ENCODE measurements at places on chromosomes 12 and 14. TPM values are rescaled to one million over a fixed set of nuclear protein-coding genes. Genes with fewer than 3 reads are reported as not detected.

Gene PRIMA1
- 2.4 TPM for total RNA-seq

GRCh38 chr12:65248656-65249633 is 29.5 kb upstream of the MSRB3 start:
- no peak for DNase-seq

Gene RNU7-1
- not detected for total RNA-seq

Gene RASAL1
- 3.8 TPM for total RNA-seq

GRCh38 chr14:72503696-72504368 is 390.1 kb downstream of the DPF3 start:
- DNase-seq: no peak

DNA sequence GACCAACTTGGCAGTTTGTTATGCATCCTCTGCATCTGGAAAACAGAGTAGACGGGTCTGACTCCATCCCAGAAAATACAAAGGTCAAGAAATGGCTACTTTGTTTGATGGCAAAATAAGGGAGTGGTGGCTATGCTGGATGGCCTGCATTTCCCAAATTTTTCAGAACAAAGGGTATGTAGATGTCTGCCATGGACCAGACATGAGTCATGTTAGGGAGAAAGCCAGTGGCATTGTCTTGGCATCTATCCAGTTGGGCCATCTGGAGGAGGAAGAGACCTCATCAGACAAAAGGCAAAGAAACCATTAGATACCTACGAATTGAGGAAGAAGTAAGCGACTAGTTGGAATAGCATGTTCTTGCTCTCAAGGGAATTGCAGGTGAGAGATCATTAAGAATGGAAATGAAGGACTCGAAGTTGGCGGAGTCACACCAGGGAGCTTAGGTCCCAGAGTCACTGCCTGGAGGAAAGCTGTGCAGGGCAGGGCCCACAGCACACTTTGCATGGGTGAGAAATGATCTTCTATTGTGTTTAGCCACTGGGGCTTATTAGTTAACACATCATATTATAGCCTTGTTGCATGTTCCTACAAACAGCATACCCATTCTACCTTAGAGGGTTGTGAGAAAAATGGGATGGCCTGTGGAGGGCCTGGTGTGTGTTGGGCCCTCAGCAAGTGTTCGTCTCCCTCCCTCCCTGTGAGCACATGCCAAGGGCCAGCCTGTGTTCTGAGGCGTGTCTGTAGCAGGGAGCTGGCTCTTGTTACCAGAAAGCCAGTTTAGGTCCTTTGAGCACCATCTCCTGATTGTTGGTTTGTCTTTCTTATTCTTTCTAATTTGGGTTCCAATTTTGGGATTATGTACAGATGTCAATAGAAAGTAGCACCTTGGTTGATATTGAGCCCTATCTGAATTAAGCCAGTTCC is 119.4 kb downstream of the KTN1 start:
- DNase-seq: no peak

Gene FLVCR2
- total RNA-seq: 6.9 TPM

DNA sequence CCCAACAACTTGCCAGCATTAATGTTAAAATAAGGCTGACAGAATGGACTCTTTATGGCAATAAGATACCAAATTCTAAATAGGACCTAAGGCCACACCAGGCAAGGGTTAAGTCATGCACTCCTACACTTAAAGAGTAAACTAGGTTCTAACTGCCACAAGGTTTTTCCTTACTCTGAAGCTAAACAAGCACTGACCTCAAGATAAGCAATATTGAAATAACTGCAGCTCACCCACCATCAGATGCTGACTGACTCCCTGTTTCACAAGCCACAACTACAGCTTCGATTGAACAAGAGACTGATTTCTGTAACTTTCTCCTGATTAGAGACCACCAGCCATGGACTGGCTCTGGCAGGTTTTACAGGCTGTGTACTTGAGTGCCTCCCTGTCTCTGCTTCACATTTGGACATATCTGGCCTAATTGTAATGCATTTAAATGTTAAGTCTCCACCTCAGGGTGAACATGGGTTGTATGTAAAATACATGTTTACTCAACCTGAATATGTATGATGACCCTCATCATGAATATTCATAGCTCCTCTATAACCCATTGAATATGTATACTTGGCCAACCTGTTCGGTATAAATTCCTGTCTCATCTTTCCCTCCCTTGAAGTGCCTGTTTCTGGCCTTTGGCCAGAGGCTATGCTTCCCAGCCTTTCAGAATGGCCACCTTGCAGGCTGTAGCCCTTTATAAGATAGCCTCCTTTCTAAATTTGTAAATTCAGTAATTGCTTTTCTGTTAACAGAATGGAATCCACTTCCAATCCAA is 70.5 kb upstream of the DAAM1 start:
- no peak for DNase-seq
